ENCODE measurements at places on chromosomes 5 and 9. TPM values are rescaled to one million over a fixed set of nuclear protein-coding genes. Genes with fewer than 3 reads are reported as not detected.

The OR1Q1 gene
- not detected for total RNA-seq

The FOXD4L6 gene
- total RNA-seq = not detected

The FREM1 gene
- total RNA-seq = 0.11 TPM

The KCNV2 gene
- total RNA-seq = not detected

The MCTP1 gene
- total RNA-seq = not detected

The NIPAL4 gene
- total RNA-seq = not detected

The PNPLA7 gene
- 0.89 TPM for total RNA-seq

The MTAP gene
- total RNA-seq = 26.7 TPM

Data from GM23248 (cell line).